ENCODE measurements at places on chromosomes 1 and 21.

DNA sequence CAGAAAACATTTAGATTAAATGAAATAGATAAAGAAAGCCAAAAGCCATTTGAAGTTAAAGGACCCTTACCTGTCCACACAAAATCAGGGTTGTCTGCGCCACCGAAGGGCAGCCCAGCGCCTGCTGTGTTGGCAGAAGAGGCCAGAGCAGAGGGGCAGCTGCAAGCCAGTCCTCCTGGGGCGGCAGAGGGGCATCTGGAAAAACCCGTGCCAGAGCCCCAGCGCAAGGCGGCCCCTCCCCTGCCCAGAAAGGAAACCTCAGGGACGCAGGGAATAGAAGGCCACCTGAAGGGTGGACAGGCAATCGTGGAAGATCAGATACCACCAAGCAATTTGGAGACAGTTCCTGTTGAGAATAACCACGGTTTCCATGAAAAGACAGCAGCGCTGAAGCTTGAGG lies 10.7 kb downstream of the NDUFV3 start:
- DNase-seq: no peak

- no peak for DNase-seq
These were observed 41.3 kb downstream of the ARID4B start for GRCh38 chr1:235286667-235287066.

DNA sequence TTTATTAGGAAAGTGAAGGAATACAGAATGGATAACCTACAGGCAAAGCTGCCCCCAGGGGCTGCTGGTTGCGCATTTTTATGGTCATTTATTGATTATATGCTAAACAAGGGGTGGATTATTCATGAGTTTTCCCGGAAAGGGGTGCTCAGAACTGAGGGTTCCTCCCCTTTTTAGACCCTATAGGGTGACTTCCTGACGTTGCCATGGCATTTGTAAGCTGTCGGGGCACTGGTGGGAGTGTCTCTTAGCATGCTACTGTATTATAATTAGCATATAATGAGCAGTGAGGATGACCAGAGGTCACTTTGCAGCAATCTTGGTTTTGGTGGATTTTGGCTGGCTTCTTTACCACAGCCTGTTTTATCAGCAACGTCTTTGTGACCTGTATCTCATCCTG lies 5.9 kb upstream of the ASAP3 start:
- DNase-seq: no peak

- DNase-seq: no peak
These were observed 1.5 kb upstream of the ZMPSTE24 start for GRCh38 chr1:40256401-40257084.

GRCh38 chr1:87941337-87941946 lies 612.8 kb downstream of the LMO4 start:
- DNase-seq: no peak

- DNase-seq: peak; percentile 12
These were observed 14.8 kb upstream of the METTL18 start for GRCh38 chr1:169809370-169810095.

- DNase-seq: no peak
These were observed 6.2 kb upstream of the ZNF670 start for GRCh38 chr1:247084771-247085170.

DNA sequence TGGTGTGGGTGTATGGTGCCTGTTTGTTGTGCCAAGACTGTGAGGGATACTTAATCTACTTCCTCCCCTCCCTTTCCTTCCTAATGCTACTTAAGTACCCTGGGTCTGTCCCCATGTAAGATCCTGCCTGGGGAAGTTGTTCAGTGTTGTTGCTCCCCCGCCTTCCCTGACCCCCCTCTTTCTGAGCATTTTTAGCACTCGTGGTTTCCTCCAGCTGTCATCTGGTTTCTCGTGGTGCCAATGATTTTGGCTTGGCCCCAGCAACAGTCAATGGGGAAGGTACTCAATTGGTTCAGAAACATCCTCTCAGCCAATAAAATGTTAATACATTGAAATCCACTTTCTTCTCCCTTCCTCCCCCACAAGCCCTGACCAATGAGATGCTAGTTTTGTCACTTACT lies 8.0 kb upstream of the B4GALT3 start:
- peak; percentile 60 for DNase-seq

DNA sequence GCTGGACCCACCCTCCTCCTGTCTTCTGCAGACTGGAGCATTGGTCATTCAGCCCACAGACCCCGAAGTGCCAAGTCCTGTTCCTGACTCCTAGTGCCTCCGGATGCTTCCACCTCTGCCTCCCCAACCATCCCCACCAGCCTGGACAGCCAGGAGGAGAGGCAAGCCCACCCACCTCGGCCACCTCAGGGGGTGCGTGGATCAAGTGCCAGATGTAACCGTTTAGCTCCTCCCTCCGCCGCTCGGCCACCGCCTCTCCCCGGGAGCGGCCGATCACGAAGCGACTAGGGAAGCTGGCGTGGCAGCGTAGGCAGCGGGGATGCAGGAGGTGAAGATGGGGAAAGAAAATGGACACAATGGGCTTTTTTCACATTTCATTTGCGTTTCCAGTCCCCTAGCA lies 18.1 kb upstream of the PPP1R15B start:
- DNase-seq: no peak

- no peak for DNase-seq
These were observed 84.4 kb downstream of the CLEC20A start for GRCh38 chr1:178412400-178412770.

DNA sequence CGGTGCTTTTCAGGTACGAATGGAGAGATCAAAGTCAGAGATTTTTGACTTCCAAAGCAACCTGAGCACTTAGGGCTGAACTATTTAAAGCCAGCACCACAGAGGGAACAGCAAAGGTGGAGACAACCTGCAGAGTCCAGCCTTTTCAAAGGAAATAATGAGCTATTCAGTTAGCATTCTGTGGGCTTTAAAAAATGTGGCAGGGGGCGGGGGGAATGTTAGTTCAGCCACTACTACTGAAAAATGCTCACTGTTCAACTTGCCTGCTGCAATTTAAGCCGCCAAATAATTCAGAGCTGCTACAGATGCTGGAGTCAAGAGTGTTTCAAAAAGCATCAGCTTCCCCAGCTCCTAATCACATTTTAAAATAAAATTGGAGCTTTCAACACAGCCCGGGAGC lies 473.3 kb upstream of the PLXNA2 start:
- DNase-seq: no peak

DNA sequence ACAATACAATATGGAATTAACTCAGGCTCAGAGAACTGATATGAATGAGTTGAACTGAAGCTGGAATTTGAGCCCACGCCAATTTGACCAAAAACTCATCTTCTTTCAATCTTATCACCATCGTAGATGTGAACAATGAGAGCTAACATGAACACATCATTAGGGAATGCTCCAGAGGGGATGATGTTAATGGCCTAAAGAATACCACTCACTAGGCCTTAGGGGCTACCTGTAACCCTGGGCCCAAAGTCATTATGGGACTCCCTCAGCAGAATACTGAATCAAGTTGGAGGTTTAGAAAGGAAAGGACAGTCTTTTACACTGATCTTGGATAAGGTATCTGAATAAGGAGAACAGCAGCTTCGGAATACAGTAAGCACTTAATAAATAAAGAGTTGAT lies 73.6 kb downstream of the C1orf94 start:
- no peak for DNase-seq

DNA sequence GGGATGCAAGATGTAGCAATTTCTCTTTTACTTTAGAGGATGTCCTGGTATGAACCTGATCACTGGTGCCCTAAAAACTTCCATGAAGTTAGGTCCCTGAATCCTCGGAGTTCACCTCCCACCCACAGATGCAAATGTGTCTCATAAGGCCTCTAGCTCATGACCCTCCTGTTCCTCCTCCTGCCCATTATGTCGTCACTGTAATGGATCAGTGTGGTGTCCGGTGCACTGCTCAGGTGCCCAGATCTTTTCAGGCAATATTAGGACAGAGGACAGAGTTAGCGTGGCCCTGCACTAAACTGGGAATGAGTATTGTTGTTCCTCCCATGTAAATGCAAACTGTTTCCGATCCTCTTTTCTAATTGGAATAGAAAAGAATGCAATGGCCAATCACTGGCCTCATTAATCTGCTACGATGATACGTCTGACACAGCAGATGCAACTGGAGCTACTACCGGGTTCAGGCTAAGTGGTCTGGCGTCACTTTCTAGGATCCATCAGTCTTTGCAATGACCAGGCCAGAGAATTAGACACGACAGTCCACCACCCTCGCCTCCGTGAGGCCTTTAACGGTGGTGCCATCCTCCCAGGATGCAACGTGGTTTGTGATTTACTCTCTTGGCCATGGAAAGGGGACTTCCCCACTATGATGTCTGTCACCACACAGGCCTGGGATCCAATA lies 3.4 kb upstream of the COL6A2 start:
- DNase-seq: no peak

DNA sequence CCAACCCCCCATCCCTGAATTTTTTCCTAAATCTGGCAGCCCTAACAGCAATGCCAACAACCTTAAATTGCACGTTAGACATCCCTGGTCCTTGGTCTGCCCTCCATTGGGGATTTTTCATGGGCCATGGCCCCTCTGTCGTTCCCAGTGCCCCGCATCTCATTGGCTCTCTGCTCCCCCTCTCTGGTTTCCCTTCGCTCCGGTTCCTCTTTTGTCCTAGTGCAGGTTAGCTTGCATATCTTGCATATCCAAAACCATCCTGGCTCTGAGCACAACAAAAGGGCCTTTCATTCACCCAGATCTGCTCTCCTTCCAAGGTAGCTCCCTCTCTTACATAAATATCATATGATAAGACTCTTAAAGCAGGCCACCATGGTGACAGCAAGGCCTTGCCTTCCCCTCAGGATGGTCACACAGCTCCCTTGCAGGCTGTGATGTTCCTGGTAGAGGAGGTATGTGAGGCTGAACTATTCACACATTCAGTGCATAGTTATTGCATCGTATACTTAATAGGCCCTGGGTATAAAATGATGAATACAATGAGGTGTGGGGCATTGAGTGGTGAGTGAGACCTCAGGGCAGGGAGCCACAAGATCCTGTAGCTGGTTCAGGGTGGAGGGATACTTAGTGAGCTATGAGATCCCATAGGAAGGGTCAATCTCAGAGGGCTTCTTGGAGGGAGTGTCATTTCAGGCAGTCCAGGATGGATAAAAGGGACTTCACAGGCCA lies 45.2 kb downstream of the TENT5C start:
- no peak for DNase-seq

DNA sequence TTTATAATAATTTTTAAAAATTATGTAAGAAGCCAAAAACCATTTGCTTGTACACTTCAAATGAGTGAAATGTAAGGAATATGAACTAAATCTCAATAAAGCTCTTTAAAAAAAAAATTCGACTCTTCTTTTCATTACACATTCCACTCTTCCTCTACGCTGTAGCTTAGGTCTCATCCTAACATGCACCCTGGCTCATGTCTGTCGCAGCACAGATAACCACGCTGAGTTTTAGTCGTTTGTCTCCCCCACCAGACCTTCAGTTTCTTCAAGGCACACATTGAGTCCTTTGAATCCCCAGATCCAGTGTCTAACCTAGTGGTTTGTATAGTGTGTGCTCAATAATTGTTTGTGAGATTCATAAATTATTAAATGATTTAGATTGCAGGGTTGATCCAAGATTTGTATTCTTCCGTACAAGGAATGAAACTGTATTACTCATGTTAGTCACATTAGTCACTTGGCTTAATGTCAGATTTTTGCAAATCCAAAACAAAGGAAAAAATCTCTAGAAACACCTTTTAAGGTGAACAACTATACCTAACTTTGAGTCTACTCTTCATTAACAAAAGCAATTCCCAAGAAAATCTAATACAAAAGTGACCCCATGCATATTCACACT lies 57.3 kb downstream of the SLC25A24 start:
- no peak for DNase-seq

GRCh38 chr1:152745765-152746444 lies 11.9 kb upstream of the KPRP start:
- DNase-seq: no peak

GRCh38 chr1:81498471-81499462 lies 302.0 kb upstream of the ADGRL2 start:
- no peak for DNase-seq

GRCh38 chr1:202702088-202702487 lies 8.2 kb downstream of the SYT2 start:
- peak; percentile 73 for DNase-seq

DNA sequence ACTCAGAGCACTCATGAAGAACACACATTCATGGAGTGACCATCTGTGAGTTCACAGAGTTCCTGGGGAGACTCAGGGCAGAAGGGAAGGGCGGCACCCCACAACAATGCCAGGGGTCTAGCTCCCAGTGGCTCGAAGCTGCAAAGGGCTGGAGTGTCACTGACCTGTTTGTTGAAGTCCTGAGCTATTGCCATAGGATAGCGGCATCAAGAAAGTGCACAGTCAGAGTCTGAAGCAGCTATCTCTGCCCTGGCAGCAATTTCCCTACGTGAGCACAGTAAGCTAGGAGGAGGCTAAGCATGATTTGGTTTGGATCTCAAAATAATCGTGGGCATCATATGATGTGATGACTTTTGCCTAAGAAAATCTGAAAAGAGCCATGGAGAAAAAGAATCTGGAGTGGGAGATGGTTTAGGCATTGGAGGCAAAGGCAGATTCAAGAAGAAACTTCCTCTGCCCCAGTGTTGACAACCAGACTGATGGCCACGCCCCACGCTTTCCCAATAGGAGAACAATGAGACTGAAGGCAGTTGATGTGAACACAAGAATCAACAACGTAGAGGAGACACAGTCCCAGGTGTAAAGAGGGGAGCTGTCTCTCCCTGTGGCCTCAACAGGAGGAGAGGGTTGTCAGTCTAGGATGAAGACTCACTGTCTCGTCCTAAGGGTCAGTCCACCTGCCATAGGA lies 100.0 kb upstream of the SLC25A33 start:
- DNase-seq: no peak

DNA sequence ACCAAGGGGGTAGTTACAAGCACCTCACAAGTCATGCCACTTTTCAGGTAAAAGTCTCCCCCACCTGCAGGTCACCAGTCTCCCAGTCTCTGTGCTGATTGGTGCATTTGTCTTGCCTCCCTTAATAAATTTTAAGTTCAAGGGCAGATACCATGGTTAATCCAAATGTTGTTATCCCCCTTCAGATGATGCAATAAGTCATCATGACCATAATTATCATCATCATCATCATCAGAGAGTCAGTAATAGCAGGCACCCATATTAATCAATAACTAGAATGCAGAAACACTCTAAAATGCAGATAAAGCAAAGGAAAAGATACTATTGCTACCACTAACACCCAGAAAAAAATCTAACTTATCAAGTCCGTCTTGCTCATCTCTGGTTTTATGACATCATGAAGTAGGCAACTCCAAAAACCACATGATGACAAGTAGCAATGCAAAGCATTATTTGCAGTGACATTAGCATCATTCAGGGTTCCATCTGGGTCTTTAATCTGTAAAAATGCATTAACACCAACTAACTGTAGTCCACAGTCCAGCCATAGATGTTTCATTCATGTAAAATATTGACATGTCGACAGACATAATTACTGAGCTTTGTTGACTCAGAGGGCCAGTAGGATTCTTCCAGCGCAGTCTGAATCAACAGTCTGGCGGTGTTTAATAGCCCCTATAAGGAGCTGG lies 492.0 kb upstream of the RUNX1 start:
- no peak for DNase-seq
